A549 treated with GW870086 at 1 μM for 4 hours (cell line): ENCODE measurements at places on chromosomes 1 and 21. TPM values are rescaled to one million over a fixed set of nuclear protein-coding genes. Genes with fewer than 3 reads are reported as not detected.

ERI3 gene
- total RNA-seq = 51.3 to 63.8 TPM (median 56.2 TPM) in 5 replicates

MXRA8 gene
- 0.11 to 0.62 TPM (median 0.56 TPM) in 4 of 5 replicates, not detected in the other for total RNA-seq

RPE65 gene
- total RNA-seq = not detected in 5 replicates

CD34 gene
- not detected in 5 replicates for total RNA-seq

SLC25A33 gene
- 2.5 to 3.6 TPM (median 3.0 TPM) in 5 replicates for total RNA-seq

S1PR1 gene
- 0.10 to 0.26 TPM (median 0.14 TPM) in 5 replicates for total RNA-seq
